ENCODE measurements at places on chromosomes 2 and 18. TPM values are rescaled to one million over a fixed set of nuclear protein-coding genes. Genes with fewer than 3 reads are reported as not detected.

UGT1A5 gene
- 2.1 TPM for total RNA-seq

ARHGEF4 gene
- 0.94 TPM for total RNA-seq

MAP2 gene
- total RNA-seq = 2.5 TPM

DOK6 gene
- 0.12 TPM for total RNA-seq

IL1R2 gene
- 39.8 TPM for total RNA-seq

SCG2 gene
- 4.2 TPM for total RNA-seq

NPHP1 gene
- 6.4 TPM for total RNA-seq

OXER1 gene
- total RNA-seq = 2.4 TPM

COL4A3 gene
- 0.32 TPM for total RNA-seq

NRBP1 gene
- 87.6 TPM for total RNA-seq

RTP5 gene
- not detected for total RNA-seq

TBR1 gene
- not detected for total RNA-seq

OTOF gene
- not detected for total RNA-seq

RHBDD1 gene
- total RNA-seq = 28.7 TPM

TWIST2 gene
- 3.1 TPM for total RNA-seq

LYG2 gene
- total RNA-seq = not detected

CDH2 gene
- total RNA-seq = 11.0 TPM

MRPL33 gene
- total RNA-seq = 53.8 TPM

PMAIP1 gene
- total RNA-seq = 2.2 TPM

CAPN14 gene
- total RNA-seq = not detected

TP53I3 gene
- 96.7 TPM for total RNA-seq

GULP1 gene
- 15.1 TPM for total RNA-seq
